Myocyte (in vitro differentiated cells): ENCODE measurements at places on chromosomes 5 and 9.

GRCh38 chr5:79062436-79062835, 7.0 kb downstream of the DMGDH start:
- DNase-seq: no peak

DNA sequence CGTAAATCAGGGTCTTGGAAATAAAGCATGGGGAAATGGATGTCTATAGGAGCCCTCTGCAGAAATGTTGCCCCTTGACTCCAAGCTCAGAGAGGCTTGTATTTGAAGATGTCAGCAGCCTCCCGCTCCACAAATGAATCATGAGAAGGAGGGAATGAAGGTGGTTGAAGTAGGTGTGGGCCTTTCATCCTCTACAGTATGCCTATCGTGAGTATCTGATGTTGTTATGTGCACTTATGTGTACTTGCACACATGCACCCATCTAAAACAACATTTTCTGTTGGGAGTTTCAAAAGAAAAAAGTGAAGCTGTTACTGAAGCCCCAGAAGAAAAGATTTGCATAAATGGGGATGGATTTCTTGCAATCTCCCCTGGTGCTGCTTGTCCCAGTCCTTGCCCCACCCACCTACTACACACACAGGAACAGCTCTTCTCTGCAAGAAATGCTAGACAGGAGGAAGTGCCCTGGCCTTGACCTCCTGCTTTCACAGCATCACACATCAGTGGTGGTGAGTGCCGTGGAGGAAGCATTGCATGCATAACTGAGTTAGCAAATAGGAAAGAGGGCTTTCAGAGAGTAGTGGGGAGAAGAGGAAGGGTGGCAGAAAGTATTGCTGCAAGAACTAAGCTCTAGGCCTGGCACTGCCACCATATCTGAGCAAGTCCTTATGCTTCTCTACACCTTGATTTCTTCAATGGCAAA, 156.1 kb downstream of the SNX18 start:
- DNase-seq: no peak

DNA sequence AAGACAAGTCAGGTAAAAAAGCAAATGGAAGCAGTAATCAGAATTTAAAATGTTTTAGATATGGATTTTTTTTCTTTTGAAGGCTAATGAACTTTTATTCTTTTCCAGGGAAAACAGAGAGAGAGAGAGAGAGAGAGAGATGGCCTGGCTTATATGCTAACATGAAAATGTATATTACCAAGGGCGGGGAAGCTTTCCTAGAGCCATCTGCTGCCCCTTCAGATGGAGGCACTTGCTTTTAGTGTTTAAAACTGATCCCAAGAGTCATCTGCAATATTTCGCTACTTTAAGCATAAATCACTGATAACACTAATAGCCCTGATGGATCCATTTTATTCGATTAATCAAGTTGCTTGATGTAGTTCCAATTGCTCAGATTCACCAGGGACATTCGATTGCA, 186.1 kb upstream of the ADAMTS16 start:
- DNase-seq: no peak

DNA sequence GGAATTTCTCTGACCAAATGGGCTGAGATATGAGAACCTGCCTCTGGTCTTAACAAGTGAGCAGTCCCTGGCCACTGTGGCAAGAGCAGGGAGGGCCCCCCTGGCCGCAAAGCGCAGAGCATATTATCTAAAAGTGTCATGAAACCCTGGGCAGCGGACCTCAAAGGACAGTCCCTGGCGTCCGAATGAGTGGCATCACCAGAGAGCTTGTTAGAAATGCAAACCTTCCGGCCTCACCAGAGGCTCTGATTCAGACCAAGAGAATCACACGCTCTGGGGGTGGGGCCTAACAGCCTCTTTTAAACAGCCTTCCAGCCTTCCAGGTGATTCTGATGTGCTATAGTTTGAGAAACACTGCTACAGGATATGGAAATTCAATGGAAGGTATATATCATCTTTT, 10.9 kb downstream of the PTPN3 start:
- DNase-seq: no peak

DNA sequence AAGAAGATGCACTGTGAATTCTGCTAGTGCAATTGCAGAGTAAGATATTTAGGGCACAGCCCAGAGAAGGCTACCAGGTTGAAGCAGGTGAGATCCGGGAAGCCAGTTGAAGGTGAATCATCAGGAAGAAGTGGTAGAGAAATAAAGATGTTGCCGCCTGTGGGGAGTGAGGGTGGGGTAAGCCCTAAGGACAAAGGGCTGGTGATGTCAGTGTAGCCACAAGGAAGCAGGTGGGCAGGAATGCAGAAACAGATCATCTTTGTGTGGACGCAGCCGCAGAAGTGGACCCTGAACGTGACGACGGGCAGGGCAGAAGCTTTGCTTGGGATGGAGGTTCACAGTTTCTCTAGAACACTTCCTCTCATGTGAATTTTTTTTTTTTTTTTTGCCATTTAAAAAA, 164.2 kb downstream of the ACTL7B start:
- no peak for DNase-seq

- no peak for DNase-seq
Observed at GRCh38 chr5:104370523-104370922, 807.9 kb upstream of the NUDT12 start.

DNA sequence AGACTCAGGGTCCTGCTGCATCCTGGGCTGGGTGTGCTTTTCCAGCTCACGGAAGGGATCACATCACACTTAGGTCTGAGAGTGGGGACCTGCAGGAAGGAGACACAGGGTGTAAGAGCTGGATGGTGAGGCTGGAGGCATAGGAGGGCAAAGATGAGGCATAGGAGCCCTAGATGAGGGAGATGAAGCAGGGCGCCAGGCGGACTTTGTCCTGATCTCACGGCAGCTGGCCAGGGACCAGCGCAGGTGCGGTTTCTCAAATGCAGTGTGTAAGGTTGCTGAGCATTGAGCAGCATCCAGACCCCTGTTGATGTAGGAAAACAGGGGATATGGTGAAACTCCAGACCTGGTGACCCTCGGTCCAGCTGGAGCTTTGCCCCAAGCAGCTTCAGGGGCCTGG, 156.5 kb downstream of the PSAT1 start:
- DNase-seq: no peak

DNA sequence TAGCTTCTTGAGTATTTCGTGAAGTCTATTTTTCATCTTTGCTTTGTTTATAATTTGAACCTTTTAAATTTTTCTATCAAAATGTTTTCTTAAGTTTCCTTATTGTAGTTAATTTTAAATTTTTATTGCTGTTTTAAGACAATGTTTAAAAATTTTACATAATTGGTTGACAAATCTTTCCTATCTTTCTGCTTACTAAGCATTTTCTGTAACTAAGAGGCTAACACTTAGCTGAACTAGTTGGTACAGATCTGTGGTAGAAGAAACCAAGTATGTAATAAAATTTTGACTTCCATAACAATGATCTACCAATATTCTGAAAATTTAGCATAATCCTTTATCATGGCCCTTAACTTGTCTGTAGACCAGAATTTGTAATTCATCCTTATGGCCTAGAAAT, 32.3 kb upstream of the TNPO1 start:
- DNase-seq: no peak

GRCh38 chr5:7869474-7870136, 657 bp downstream of the MTRR start:
- DNase-seq: no peak

GRCh38 chr5:33939556-33940262, 3.5 kb downstream of the RXFP3 start:
- DNase-seq: peak; percentile 14

DNA sequence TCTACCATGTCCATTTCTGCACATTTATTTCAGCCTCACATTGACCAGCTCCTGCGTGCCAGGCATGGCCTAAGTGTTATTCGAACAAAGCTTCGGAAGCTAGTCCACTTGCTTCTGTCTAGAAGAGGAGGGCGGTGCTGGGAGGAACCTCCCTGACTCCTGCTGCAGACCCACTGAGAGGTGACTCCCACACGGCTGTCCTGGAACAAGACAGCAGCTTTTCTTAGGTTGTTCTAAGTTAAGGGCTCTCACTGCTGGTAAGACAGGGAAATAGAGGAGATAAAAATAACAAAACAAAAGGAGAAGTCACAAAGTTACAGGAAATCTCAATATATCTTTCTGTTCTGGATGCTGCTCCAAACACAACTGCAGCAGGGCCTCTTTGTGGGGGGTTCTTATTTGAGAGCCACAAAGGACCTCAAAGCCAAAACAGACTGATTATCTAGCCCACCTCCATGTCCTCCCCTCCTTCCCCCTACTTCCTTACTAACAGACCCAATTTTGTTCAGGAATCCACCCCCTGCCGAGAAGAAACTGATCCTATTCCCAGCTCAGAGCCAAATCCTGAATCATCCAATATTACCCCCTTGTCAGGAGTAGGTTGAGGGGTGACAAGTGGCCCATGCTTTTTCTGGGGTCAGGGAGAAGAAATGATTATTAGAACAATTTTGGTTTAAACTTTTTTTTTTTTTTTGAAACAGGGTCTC, 28.4 kb upstream of the KCNIP1 start:
- DNase-seq: no peak

DNA sequence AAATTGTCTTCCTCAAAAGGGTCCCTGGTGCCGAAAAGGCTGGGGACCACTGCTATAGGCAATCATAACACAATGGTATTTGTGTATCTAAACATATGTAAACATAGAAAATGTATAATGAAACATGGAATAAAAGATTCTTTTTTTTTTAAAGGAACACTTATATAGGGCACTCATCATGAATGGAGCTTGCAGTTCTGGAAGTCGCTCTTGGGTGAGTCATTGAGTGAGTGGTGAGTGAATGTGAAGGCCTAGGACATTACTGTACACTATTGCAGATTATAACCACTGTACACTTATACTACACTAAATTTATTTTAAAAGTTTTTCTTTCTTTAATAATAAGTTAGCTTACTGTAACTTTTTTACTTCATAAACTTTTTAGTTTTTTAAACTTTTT, 176.4 kb downstream of the ARRDC3 start:
- no peak for DNase-seq

DNA sequence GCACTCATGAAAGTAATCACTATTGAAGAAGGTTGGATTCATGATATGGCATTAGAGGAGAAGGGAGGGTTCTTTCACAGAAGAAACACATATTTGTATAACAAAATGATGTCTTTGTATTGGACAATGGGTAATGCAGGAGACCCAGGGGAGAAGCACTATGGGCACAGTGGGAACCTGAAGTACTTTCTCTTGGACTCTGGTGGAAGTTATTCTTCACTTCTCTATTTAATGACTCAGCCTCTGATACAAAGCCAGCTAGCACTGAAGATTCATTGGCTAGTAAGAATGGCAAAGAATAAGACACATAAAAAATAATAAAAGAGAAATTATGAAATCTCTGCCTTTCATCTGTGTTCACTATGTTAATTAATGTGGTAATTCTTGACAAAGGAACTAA, 149.9 kb upstream of the PRR16 start:
- no peak for DNase-seq

- no peak for DNase-seq
Observed at GRCh38 chr9:137313956-137314560, 12.0 kb upstream of the NRARP start.

DNA sequence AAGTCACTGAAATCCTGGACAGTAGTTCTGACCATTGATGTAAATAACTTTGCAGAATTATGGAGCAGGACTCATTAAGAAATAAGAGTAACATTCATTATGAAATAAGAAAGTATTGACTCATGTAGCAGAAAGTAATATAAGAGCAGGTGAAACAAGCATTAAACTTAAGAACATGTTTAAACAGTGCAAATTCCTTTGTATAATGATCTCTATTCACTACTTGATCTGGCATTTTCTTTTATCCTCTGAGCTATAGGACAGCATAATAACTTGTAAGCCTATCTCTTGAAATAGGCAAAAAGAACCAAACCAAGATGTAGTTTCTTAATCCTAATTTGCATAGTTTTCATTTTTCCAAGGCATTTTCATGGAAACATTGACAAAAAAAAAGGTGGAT, 42.3 kb downstream of the PLGRKT start:
- no peak for DNase-seq

DNA sequence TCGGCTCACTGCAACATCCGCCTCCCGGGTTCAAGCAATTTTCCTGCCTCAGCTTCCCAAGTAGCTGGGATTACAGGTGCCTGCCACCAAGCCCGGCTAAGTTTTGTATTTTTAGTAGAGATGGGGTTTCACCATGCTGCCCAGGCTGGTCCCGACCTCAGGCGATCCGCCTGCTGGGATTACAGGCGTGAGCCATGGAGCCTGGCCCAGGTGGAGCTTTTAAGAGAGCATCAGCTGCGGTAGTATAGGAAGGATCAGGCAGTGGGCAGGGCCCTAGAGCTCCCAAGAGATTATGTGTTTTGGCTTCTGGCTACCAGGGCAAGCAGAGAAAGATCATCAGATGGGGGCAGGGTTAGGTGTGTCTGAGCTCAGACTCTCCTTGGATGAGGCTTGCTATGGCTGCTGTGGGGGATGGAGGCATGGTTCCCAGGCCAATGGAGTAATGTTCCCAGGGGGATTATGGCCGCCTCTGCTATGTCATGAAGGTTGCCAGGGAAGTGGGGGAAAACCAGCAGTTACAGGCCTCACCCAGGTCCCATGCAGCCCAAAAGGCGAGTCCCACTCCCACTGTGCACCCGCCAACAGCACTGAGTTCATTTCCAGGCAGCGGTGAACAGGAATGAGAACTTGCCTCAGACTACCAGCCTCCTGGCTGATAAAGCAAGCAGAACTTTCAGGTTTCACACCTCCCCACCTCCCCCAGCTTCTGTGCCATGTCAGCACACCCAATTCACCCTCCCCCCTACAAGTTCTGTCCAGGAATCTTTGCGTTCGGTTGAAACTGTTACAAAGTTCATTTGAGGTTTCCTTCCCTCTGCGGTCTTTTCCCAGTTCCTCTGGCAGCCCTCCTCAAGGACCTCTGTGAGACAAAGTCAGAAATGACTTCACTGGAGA, 507.6 kb downstream of the SPATA31D1 start:
- no peak for DNase-seq

GRCh38 chr5:149654231-149654630, 72.9 kb downstream of the ARHGEF37 start:
- DNase-seq: no peak

- DNase-seq: no peak
Observed at GRCh38 chr5:19240170-19240569, 747.8 kb downstream of the CDH18 start.

DNA sequence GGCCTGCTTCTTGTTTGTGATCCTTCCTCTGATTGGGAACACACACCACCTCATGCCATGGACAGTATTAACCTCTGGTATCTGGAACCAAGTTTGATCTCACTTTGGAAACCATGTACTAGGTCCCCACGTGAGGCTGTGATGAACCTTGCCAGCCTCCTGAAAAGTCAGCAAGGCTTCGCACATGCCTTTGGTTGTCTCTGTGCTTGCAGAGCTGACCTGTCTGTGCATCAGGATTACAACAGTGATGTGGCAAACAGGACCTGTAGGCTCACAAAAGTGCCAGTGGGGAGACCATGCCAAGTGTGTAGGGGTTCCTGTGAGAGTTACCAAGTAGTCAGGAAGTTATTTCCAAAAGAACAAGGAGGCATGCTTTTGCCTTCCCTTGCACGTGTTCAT, 1.4 kb downstream of the ACO1 start:
- DNase-seq: no peak

DNA sequence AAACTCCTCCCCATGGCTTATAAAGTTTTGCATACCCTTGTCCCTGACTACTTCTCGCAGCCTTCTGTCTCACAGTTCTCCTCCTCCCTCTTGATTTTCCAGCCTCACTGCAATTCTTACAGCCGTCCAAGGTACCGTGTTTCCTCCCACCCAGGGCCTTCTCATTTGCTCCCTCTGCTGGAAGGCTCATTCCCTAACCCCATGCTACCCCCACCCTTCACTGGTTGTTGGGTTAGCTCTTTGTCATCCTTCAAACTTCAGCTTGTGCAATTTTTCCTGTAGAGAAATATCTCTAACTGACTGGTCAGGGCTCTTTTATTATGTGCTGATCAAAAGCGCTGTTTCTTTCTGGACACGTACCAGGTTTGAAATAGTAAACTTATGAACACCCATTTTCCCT, 329.2 kb downstream of the EBF1 start:
- no peak for DNase-seq

- peak; percentile 12 for DNase-seq
Observed at GRCh38 chr5:154421868-154422267, 23.9 kb upstream of the SAP30L start.
